ENCODE measurements at places on chromosomes 3 and 15. TPM values are rescaled to one million over a fixed set of nuclear protein-coding genes. Genes with fewer than 3 reads are reported as not detected.

ITPKA gene
- 161 TPM for total RNA-seq

DNA sequence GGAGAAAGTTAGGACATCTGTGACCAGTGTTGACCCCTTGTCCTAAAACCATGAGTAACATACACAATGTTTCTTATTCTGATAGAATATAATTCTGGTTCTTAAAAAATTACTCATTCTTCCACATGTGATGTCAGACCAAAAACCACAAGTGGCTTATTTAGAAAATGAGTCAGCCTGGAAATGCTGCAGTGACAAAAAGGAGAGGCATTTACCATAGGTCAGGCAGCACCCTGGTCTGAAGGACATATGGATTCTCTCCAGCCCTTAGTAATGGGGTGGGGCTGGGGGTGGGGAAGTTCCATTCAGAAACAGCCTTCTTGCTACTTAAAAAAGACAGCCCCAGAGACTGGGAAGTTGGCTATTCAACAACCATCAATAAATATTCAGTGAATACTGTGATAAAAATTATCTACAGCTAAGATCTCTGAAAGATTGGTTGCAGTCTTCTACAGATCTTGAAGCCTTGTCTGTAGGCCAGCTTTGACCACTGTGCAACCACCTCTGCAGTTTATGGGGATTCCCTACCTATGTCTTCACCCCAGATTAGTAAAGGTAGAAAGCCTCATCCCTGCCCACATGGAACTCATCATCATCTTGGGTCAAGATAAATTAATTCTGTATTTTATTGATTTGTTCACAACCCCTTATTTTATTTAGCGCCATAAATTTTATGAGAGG, 34.9 kb upstream of the TIMP4 start:
- no peaks in the 10 kb centered on the region for H3K36me3 ChIP-seq
- H3K27ac ChIP-seq = peak overlapping the region; percentile 75
- H3K4me1 ChIP-seq = peaks cover 26% of the 10 kb centered on the region
- peak; percentile 61 for DNase-seq
- H3K27me3 ChIP-seq = no peaks in the 10 kb centered on the region
- no peak overlapping the region for H3K4me3 ChIP-seq

- peaks cover 15% of the 10 kb centered on the region for H3K4me1 ChIP-seq
- H3K27ac ChIP-seq = no peak overlapping the region
- H3K27me3 ChIP-seq = no peaks in the 10 kb centered on the region
- H3K36me3 ChIP-seq = no peaks in the 10 kb centered on the region
Observed at GRCh38 chr15:80844011-80844732, 65.0 kb downstream of the CEMIP start.

- no peaks in the 10 kb centered on the region for H3K27me3 ChIP-seq
- H3K4me3 ChIP-seq = no peak overlapping the region
- H3K36me3 ChIP-seq = no peaks in the 10 kb centered on the region
Observed at GRCh38 chr15:57298204-57298603, 78.1 kb upstream of the CGNL1 start.

- DNase-seq = no peak
- no peaks in the 10 kb centered on the region for H3K27me3 ChIP-seq
- no peaks in the 10 kb centered on the region for H3K36me3 ChIP-seq
- no peaks in the 10 kb centered on the region for H3K4me1 ChIP-seq
Observed at GRCh38 chr15:25238126-25238525, 200.7 kb downstream of the UBE3A start.

GRCh38 chr3:178618197-178618596, 82.0 kb downstream of the KCNMB2 start:
- H3K4me1 ChIP-seq = no peaks in the 10 kb centered on the region
- no peak for DNase-seq
- H3K36me3 ChIP-seq = no peaks in the 10 kb centered on the region
- no peaks in the 10 kb centered on the region for H3K27me3 ChIP-seq

DNA sequence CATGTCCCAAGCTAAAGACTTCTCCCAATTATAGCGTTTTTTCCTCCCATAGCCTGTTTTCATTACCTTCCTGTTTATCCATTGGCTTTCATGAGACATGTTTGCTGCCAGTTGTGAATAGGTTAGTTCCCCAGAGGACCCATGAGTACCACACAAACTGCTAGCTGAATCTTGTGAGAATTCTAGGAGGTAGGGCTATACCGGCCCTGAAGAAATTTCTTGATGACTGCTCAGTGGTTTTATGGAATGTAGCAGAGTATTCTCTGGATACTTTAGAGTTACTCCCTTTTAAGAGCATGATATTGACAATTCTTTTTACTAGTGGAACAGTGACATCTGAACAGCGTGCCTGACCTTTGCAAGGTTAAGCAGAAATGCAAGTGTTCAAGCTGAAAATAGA, 210.4 kb downstream of the MCTP2 start:
- no peak overlapping the region for H3K27ac ChIP-seq
- no peaks in the 10 kb centered on the region for H3K36me3 ChIP-seq
- H3K4me1 ChIP-seq = no peaks in the 10 kb centered on the region
- H3K27me3 ChIP-seq = no peaks in the 10 kb centered on the region

MDFIC2 gene
- not detected for total RNA-seq

GRCh38 chr15:65050270-65050669, 5.1 kb downstream of the SLC51B start:
- DNase-seq = no peak
- H3K4me3 ChIP-seq = no peak overlapping the region
- no peak overlapping the region for H3K27ac ChIP-seq
- peaks cover 22% of the 10 kb centered on the region for H3K4me1 ChIP-seq

All from transverse colon (tissue), 4 donors.